ENCODE measurements at places on chromosomes 16 and 17. TPM values are rescaled to one million over a fixed set of nuclear protein-coding genes. Genes with fewer than 3 reads are reported as not detected.

ADCY7 gene
- 48.2 TPM for total RNA-seq

TRAPPC2L gene
- total RNA-seq, result 31.4 TPM

TRIM72 gene
- not detected for total RNA-seq

MAPT gene
- total RNA-seq, result 1.7 TPM

TPSB2 gene
- total RNA-seq, result 125 TPM

TAC4 gene
- not detected for total RNA-seq

C1QL1 gene
- total RNA-seq, result 2.2 TPM

SEC14L5 gene
- not detected for total RNA-seq

SLC43A2 gene
- total RNA-seq, result 15.8 TPM

KRT24 gene
- not detected for total RNA-seq

INCA1 gene
- total RNA-seq, result 6.1 TPM

HAS3 gene
- total RNA-seq, result 6.8 TPM

LITAF gene
- total RNA-seq, result 46.6 TPM

RNF43 gene
- 6.8 TPM for total RNA-seq

DNA sequence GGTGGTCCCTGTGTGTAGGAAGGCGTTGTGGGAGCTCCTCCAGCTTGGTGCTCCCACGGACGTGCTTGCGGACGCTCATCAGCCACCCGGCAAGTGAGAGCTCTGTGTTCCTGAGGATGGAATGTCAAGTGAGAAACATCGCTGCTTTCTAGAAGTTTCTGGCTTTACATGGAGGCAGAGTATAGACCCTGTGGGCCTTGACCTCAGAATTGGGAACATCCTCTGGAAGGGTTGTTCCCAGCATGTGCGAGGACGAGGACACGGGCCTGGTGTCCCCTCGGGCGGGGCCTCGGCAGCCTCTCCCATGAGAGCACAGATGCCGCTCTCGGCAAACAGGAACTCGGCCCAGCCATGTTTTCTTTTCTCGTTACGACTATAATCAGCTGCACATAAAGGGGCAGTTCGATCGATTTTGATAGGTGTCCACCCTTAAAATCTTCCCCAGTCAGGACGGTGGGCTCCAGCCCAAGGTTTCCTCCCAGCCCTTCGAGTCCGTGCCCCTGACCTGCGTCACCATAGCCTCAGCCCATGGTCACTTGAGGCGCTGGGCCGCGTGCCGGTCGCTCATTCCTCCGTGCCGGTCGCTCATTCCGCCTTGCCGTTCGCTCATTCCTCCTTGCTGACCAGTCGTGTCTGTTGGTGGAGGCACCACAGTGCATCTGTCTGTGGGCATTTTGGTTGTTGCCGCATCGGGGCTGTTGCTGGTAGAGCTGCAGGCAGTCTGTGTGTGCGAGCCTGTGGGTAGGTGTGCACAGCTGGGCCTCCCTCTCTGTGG lies 91.3 kb upstream of the ZNF750 start:
- H3K27me3 ChIP-seq, result no peaks in the 10 kb centered on the region
- H3K27ac ChIP-seq, result no peak overlapping the region
- H3K4me3 ChIP-seq, result no peak overlapping the region
- H3K36me3 ChIP-seq, result peaks cover 99% of the 10 kb centered on the region
- DNase-seq, result no peak

GRCh38 chr17:76697702-76698465 lies 12.9 kb downstream of the MXRA7 start:
- H3K36me3 ChIP-seq, result no peaks in the 10 kb centered on the region
- H3K27ac ChIP-seq, result peak overlapping the region; percentile 87
- peak; percentile 78 for DNase-seq
- H3K27me3 ChIP-seq, result no peaks in the 10 kb centered on the region

- DNase-seq, result no peak
- H3K36me3 ChIP-seq, result no peaks in the 10 kb centered on the region
- no peak overlapping the region for H3K4me3 ChIP-seq
These were observed 432.5 kb downstream of the CDH13 start for GRCh38 chr16:83059237-83059636.

- H3K4me3 ChIP-seq, result no peak overlapping the region
- no peak for DNase-seq
- H3K36me3 ChIP-seq, result no peaks in the 10 kb centered on the region
- H3K27me3 ChIP-seq, result peaks cover 98% of the 10 kb centered on the region
- no peak overlapping the region for H3K27ac ChIP-seq
These were observed 5.5 kb upstream of the HOXB8 start for GRCh38 chr17:48620461-48621139.

- H3K4me3 ChIP-seq, result no peak overlapping the region
- H3K4me1 ChIP-seq, result no peaks in the 10 kb centered on the region
- H3K36me3 ChIP-seq, result no peaks in the 10 kb centered on the region
- no peak for DNase-seq
- H3K27me3 ChIP-seq, result no peaks in the 10 kb centered on the region
- no peak overlapping the region for H3K27ac ChIP-seq
These were observed 134.4 kb downstream of the COPRS start for GRCh38 chr17:31724619-31725018.

- H3K27me3 ChIP-seq, result no peaks in the 10 kb centered on the region
- DNase-seq, result no peak
- H3K4me1 ChIP-seq, result peaks cover 1% of the 10 kb centered on the region
- H3K27ac ChIP-seq, result no peak overlapping the region
- H3K4me3 ChIP-seq, result no peak overlapping the region
- no peaks in the 10 kb centered on the region for H3K36me3 ChIP-seq
These were observed 115.4 kb upstream of the GSE1 start for GRCh38 chr16:85497622-85498314.

GRCh38 chr17:79424471-79425185 lies 186.2 kb downstream of the RBFOX3 start:
- H3K27me3 ChIP-seq, result no peaks in the 10 kb centered on the region
- no peak overlapping the region for H3K27ac ChIP-seq
- no peak for DNase-seq
- no peak overlapping the region for H3K4me3 ChIP-seq
- no peaks in the 10 kb centered on the region for H3K4me1 ChIP-seq
- no peaks in the 10 kb centered on the region for H3K36me3 ChIP-seq

DNA sequence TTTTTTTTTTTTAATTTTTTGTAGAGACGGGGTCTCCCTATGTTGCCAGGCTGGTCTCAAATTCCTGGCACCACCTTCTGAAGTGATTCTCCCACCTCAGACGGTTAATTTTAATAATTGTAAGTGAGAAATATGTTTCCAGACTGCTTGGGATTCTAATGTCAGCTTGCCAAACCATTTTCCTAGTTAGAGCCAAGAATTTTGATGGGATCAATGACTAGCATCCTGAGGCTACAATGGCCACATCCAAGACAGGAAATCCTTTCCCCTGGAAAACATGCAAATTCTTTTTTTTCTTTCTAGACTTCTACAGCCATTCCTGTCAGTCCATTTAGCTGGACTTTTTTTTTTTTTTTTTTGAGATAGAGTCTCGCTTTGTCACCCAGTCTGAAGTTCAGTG lies 32.6 kb downstream of the IGF2BP1 start:
- no peak for DNase-seq
- no peak overlapping the region for H3K27ac ChIP-seq
- no peaks in the 10 kb centered on the region for H3K4me1 ChIP-seq
- H3K4me3 ChIP-seq, result no peak overlapping the region
- H3K36me3 ChIP-seq, result no peaks in the 10 kb centered on the region

DNA sequence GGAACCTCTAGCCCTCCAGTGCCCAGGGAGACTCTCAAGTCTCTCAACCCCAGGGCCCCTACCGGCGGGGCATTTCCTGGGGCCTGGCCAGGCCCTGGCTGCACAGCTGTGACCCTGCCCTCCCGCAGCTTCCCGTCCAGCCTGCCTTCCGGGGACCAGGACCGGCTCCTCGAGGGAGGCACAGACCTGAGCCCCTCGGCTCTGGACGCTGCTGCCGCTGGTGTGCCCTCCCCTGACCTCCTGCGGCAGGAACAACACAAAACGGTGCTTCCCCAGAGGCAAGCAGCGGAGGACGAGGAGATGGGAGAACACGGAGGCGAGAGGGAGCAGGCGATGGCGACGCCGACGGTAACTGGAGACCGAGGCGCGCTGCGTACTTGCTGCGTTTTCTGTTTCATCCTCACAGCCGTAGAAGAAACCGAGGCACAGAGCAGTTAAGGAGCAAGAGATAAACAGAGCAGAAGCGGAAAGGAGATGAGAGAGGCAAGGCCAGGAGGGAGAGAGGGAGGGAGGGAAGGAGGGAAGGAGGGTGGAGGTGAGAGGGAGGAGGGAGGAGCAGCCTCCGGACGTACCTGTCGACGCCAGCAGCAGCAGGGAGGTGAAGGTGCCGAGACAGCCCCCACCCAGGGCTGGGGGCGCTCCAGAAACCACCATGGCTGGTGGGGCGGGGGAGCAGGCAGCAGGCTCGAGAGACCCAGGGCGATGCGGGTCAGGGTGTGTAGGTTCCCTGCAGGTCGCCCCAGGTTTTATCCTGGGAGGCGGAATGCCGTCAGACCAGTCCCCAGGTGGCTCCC lies at the start of gene PRSS22:
Gene PRSS22, minus strand, starts transcription at position 720 of the 794 bp plus-strand sequence. Its CDS starts 66 bp downstream, at position 654.
- DNase-seq, result peak; percentile 92
- no peaks in the 10 kb centered on the region for H3K36me3 ChIP-seq
- peak within 1 kb of the TSS; percentile 92 for H3K27ac ChIP-seq
- H3K4me1 ChIP-seq, result no peaks in the 10 kb centered on the region
- H3K27me3 ChIP-seq, result peaks cover 22% of the 10 kb centered on the region
- H3K4me3 ChIP-seq, result peak within 1 kb of the TSS; percentile 59

DNA sequence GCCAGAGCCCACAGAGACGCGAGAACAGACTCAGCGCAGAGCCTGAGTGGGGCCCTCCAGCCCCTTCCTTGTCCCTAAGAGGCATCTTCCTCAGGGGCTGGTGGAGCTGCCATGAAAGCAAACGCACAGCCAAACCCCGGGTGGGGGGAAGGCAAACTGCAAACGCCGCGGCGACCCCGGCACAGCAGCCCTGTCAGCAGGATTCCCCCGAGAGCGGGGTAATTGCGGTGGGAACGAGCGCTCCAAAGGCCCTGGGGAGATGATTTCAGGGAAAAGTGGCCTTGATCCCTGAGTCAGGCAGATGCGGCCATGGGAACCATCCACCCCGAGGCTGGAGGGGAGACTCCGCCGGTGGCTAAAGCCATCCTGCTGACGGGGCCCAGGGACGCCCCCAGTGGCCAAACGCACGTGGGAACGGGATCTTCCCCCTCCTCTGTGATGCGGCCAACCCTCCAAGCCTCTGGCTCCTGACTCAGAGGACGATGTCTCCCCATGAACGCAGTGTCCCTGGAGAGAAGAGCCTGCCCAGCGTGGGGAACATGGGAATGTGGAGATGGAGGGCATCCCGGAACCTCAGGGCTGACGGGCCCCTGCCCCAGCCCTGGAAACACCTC lies 25.1 kb downstream of the SLC7A5 start:
- H3K4me1 ChIP-seq, result peaks cover 69% of the 10 kb centered on the region
- no peaks in the 10 kb centered on the region for H3K27me3 ChIP-seq
- no peak for DNase-seq
- peak overlapping the region; percentile 26 for H3K27ac ChIP-seq
- peaks cover 8% of the 10 kb centered on the region for H3K36me3 ChIP-seq
- no peak overlapping the region for H3K4me3 ChIP-seq

GRCh38 chr16:3752984-3753383 lies 35.7 kb upstream of the TRAP1 start:
- H3K4me1 ChIP-seq, result peaks cover 15% of the 10 kb centered on the region
- no peak for DNase-seq
- peaks cover 26% of the 10 kb centered on the region for H3K36me3 ChIP-seq
- no peak overlapping the region for H3K4me3 ChIP-seq
- H3K27me3 ChIP-seq, result no peaks in the 10 kb centered on the region

DNA sequence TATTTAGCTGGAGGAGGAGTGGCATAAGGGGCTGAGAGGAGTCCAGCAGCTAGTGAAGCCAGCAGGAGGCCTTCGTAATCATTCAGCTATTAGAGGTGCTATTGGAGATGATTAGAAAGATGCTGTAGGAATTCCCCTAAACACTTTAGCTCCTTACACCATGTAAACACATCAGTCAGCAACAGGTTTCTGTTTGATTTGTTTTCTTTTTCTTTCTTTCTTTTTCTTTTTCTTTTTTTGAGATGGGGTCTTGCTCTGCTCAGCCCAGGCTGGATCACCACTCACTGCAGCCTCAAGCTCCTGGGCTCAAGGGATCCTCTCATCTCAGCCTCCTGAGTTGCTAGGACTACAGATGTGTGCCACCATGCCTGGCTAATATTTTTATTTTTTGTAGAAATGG lies 10.6 kb upstream of the SEPHS2 start:
- no peak overlapping the region for H3K27ac ChIP-seq
- no peak overlapping the region for H3K4me3 ChIP-seq
- H3K27me3 ChIP-seq, result no peaks in the 10 kb centered on the region
- no peaks in the 10 kb centered on the region for H3K36me3 ChIP-seq
- no peak for DNase-seq

- DNase-seq, result no peak
- H3K4me1 ChIP-seq, result no peaks in the 10 kb centered on the region
- no peak overlapping the region for H3K27ac ChIP-seq
- no peaks in the 10 kb centered on the region for H3K27me3 ChIP-seq
These were observed 280.4 kb downstream of the SLC39A11 start for GRCh38 chr17:72811976-72812687.

GRCh38 chr17:78289802-78290363 lies 58.5 kb downstream of the TMEM235 start:
- H3K36me3 ChIP-seq, result no peaks in the 10 kb centered on the region
- H3K4me1 ChIP-seq, result peaks cover 15% of the 10 kb centered on the region
- H3K4me3 ChIP-seq, result no peak overlapping the region
- H3K27me3 ChIP-seq, result no peaks in the 10 kb centered on the region

- no peaks in the 10 kb centered on the region for H3K36me3 ChIP-seq
- DNase-seq, result no peak
- H3K4me3 ChIP-seq, result no peak overlapping the region
- peaks cover 21% of the 10 kb centered on the region for H3K4me1 ChIP-seq
These were observed 11.2 kb upstream of the FAM20A start for GRCh38 chr17:68612209-68612922.

DNA sequence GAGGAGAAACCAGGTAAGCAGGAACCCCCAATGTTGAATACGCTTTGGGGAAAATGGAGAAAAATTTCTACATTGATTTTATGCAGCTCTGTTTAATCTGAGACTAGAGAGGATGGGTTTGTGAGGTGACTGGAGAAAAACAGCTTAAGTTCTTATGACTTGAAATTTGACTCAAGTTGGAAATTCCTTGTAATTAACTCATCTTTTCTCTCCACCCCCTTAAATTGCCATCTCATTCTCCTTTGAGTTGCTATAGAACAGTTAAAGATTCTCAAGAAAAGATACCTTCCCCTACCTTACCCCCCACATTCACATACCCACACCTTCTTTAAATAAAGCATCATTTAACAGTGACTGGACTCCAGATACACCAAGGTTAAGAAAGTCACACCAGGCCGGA lies 24.2 kb downstream of the ZNRF1 start:
- H3K27ac ChIP-seq, result no peak overlapping the region
- H3K4me1 ChIP-seq, result peaks cover 10% of the 10 kb centered on the region
- H3K4me3 ChIP-seq, result no peak overlapping the region
- H3K36me3 ChIP-seq, result no peaks in the 10 kb centered on the region

- no peak for DNase-seq
- H3K27ac ChIP-seq, result no peak overlapping the region
- peaks cover 10% of the 10 kb centered on the region for H3K4me1 ChIP-seq
These were observed 5.7 kb upstream of the DOC2B start for GRCh38 chr17:187130-187529.

GRCh38 chr17:74051348-74051747 lies 152.1 kb upstream of the RPL38 start:
- H3K36me3 ChIP-seq, result no peaks in the 10 kb centered on the region
- no peak overlapping the region for H3K4me3 ChIP-seq
- DNase-seq, result no peak
- H3K27me3 ChIP-seq, result no peaks in the 10 kb centered on the region
- H3K27ac ChIP-seq, result no peak overlapping the region

All from stomach (tissue), 19 donors.